Dorsolateral prefrontal cortex (tissue), 122 donors: ENCODE measurements at places on chromosomes 2 and 18. TPM values are rescaled to one million over a fixed set of nuclear protein-coding genes. Genes with fewer than 3 reads are reported as not detected.

DNA sequence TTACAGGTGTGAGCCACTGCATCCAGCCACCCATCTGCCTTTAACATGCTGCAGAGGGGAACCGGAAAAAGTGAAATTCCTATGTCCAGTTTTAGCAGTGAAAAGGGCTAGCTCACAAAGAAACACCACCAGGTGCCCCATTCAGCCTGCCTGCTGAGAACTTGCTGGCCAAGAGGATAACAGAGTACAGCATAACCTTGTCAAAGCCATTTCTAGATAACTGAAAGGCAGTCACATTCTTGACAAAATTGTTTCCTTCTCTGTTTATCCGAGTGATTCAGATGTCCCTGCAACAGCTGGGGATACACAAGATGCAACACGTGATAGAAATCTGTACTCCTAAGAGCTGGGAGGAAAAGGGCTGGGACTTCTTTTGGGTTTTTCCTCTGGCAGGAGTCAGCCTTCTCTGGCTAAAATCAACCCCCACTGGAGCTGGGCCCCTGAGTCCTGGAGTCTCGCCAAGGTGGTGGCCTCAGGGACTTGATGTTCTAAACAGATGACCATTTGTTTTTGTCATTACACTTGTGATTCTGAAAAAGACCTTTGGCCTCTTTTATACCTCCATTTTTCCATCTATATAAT, 505.4 kb downstream of the BCL11A start:
- DNase-seq, result no peak

GRCh38 chr2:179255129-179255528, 9.5 kb downstream of the SESTD1 start:
- no peak for DNase-seq

GRCh38 chr2:167689444-167689843, 558.0 kb downstream of the STK39 start:
- DNase-seq, result no peak

DNA sequence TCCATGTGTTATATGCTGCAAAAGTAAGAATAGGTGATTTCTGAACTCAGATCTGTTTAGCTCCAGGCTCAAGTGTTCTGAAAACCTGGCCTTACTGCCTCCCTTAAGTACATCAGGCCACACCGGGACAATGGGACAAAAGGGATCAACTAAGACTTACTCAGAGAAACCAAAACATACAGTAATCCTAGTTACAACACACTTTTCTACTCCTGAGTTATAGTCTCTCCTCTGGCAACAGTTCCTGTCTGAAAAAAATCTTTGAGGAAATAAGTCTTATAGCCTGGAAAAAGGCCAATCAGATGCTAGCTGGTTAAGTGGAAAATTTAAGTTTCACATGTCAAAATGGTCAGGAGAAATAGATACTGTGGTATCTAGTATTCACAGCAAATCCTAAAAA, 5.6 kb downstream of the METTL5 start:
- no peak for DNase-seq

DNA sequence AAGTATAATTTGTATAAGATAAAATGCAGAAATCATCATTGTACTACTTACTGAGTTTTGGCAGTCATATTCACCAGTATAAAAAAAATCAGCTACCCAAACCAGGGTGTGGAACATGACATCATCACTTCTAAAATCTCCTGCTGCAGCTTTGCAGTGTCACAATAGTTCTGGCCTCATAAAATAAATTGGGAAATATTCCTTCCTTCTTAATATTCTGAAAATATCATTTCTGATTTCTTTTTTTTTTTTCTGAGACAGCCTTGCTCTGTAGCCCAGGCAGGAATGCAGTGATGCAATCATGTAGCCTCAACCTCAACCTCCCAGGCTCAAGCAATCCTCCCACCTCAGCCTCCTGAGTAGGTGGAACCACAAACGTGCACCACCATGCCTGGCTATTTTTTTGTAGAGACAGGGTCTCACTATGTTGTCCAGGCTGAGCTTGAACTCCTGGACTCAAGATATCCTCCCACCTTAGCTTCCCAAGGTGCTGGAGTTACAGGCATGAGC, 101.4 kb downstream of the TMEM18 start:
- DNase-seq, result no peak

DNA sequence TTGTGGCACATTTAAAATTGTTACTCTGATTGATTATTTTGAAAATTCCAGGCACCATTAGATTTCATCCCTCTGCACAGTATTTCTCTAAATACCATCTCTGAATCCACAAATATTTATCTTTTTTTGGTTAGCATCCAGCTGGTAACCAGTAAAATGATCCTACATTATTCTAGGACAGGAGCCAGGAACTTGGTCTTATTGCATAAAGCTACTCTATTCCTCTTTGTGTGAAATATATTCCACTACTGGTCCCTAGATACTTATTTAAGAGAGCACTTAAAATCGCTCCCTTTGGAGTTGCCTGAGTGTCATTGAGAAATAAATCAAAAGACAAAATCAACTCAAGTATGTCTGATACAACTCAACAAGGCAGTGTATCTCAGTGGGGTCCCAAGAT, 7.4 kb upstream of the MBOAT2 start:
- no peak for DNase-seq

GRCh38 chr2:100247256-100248043, 74.9 kb downstream of the LONRF2 start:
- no peak for DNase-seq

DNA sequence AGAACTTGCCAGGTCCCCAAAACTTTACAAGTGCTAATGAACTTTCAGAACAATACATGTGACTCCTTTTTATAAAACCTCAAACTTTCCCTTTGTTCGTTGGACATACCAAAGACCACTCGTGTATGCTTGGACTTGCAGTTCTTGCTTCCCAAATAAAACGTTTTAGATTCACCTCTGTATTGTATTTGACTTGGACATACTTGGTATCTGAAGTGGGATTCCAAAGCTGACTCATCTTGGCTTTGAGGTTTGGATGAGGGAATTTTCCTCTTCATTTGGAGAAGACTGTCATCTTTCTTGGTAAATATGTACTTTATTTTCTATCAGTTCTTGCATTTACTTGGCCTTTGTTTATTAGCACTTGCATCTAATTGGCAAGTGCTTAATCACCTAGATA, 8.0 kb upstream of the CYB5A start:
- DNase-seq, result no peak

DNA sequence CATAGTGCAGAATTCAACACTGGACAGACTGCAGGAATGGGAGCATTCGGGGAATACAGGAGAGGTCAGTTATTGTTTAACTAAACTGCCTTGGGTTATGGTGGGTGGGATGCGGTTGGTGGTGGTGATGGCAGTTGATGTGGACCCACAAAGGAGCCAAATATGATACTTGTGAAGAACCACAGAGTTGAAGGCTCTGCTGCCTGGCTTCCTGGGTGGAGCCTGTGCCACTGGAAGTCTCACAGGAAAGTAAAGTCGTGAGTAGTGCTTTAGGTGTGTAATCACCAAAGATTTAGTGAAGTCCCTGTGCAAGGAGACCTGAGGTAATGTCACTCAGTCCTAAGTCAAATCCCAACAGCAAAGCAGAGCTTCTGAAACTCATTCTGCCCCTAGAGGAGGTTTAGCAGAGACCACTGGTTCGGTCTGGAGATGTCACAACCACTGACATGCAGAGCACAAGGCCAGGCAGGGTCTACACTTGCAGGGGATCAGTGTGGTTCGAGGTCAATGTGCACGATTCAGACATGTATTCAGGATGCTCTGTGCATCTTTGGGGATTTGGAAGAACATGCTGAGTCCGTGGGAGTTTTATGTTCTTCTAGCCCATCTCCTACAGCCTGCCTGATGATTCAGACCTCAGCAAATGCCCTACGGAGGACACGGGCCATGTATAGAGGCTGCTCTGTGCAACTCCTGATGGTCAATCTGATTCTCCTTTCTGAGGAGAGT, 1150.9 kb downstream of the RPIA start:
- DNase-seq, result no peak

DNA sequence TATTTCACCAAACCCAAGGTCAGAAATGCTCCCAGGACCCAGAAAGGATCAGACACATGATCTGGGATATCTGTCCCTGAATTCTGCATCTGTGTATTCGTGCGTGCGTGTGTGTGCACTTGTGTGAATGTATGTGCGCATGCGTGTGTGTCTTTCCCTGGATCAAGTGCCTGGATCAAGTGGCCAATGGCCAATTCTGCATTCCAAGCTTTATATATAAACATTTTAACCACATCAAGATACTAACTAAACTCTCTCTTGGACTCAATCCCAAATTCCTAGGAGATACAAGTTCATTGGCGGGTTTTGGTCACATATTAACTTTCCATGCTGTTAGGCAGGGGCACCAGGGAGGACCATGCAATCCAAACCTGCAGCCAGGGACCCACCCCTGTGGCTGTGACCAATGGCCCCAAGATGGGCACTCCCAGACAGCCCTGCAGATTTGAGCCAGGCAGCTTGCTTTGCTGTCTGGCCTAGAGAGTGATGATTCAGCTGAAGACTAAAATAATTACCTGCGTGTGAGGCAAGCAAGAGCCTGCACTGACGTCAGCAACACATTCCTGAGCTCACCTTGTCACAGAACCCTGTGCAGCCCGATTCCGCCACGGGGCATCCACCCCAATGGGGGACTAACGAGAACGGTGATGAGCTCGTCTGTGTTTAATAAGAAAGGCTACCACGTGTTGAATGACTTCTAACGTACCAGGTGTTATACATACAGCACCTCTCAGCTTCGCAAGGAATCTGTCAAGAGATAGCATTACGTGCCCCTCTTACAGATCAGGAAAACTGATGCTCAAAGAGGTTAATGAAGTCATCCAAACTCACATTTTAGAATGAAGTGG, 45.3 kb upstream of the ROCK2 start:
- no peak for DNase-seq

DNA sequence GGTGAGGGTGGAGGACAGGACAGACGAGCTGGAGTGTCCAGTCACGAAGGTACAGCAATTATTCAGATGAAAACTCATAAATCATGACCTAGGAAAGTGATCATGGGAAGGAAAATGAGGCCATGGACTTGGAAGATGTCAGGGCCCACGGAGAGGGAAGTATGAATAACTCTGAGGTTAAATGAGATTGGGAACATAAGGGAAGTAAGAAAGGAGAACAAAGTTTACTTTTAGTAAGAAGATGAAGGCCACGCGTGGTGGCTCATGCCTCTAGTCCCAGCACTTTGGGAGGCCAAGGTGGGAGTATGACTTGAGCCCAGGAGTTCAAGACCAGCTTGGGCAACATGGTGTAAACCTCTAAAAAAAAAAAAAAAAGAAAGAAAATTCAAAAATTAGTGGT, 56.2 kb downstream of the AQP4 start:
- no peak for DNase-seq

DNA sequence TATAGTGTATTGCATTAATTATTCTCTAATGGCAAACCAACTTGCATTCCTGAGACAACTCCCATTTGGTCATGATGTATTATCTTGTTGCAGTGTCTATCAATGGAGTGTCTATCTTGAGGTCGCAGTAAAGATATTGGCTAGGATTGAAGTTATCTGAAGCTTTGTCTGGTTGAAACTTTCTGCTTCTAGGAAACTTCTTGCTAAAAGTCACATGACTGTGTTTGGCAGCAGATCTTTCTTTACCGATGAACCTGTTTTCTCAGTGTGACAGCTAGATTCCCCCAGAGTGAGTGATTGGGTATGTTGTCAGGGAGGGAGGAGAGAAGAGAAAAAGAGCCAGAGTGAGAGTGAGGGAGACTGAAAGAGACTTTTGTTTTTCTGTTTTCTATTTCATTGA, 119.6 kb downstream of the QPCT start:
- no peak for DNase-seq

The DBI gene
- 134 TPM for total RNA-seq

The ALK gene
- 3.9 TPM for total RNA-seq

The IL36B gene
- not detected for total RNA-seq

The KLHL29 gene
- 18.5 TPM for total RNA-seq

The CEP76 gene
- 13.3 TPM for total RNA-seq

The ANKRD30BL gene
- total RNA-seq, result 18.3 TPM

The COL5A2 gene
- 34.9 TPM for total RNA-seq

The IL36G gene
- total RNA-seq, result not detected

The UGT1A4 gene
- not detected for total RNA-seq
